Fibroblast of the aortic adventitia (primary cell): ENCODE measurements at places on chromosomes 4 and X.

DNA sequence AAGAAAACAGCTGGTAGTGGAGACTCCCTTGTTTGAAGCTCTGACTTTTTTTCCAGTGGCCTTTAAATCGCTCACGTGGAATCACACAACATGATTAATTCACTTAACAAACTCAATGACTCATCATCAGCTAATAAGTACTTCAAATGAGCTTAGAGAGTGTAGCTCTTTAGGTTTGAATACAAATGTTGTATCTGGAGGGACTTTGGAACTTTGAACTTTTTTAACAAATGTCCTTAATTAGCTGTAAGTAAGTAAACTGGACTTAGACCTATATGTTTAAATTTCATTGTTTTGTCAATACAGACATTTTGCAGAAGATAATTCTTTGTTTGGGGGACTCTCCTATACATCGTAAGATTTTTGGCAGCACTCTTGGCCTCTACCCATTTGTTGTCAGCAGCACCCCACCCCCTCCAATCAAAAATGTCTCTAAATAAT, 581.1 kb downstream of the SPRY1 start:
- DNase-seq = no peak

GRCh38 chrX:44228621-44229020, 114.9 kb downstream of the EFHC2 start:
- DNase-seq = no peak

DNA sequence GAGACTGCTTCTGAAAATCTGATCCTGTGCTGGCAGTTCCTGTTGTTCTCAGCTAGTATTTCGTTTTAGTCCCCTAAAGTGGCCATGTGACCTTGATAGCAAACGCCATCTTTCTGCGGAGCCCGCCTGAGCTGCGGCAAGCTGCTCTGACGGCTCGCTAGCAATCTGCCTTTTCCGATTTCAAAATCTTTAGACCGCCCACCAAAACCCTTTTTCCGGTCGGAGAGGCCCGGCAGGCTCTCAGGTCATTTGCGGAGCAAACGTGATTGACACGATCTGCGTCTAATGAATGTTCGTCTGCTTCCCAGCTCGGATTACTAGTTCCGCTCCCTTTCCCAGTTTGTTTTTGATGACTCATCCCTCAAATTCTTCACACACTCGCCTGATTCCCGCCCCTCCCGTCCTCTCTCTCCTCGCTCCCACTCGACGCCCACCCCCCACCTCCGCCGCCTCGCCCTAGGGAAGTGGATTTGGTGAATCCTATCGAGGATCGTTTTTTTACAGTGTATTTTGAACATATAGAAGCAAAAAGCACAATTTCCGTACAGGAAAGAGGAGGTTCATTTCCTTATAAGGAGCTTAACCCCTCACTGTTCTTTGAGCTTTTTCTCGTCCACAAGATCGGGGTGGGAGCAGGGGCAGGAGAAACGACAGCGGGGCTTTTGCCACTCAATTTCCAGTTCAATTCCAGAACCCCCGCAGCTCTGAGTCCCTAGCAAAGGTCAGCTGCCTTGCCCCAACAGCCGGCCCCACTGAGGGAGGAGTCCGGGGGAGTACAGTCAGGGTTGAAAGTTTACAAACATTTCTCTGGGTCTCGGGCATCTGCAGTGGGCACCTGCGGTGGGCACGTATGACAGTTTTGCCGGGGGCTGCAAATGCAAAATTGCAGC, 37.5 kb downstream of the NLGN3 start:
- DNase-seq = peak; percentile 97

GRCh38 chrX:73944563-73944908, 359.4 kb upstream of the ZCCHC13 start:
- DNase-seq = peak; percentile 38

- DNase-seq = no peak
Measured at GRCh38 chr4:123133397-123134050, 211.1 kb upstream of the NUDT6 start.

GRCh38 chrX:148755111-148755510, 254.7 kb downstream of the AFF2 start:
- no peak for DNase-seq

- no peak for DNase-seq
Measured at GRCh38 chr4:139828966-139829664, 163.5 kb downstream of the MGST2 start.

DNA sequence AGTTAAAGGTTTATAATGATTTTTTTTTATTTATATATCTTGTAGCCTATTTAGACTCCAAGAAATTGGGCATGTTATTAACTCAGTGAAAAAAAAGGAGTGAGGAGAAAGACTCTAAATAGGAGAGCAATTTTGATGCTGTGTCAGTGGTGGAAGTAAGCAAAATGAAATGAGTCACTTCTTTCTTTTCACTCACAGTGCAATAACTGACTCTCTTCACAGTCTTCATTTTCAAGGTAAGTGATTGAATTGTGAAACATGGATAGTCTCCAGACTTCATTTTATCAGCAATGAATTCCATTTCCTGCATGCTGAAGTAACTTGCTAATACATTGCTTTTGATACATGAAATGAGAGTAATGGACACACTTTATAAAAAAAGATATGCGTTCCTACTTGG, 2271.5 kb downstream of the PCDH7 start:
- DNase-seq = no peak

DNA sequence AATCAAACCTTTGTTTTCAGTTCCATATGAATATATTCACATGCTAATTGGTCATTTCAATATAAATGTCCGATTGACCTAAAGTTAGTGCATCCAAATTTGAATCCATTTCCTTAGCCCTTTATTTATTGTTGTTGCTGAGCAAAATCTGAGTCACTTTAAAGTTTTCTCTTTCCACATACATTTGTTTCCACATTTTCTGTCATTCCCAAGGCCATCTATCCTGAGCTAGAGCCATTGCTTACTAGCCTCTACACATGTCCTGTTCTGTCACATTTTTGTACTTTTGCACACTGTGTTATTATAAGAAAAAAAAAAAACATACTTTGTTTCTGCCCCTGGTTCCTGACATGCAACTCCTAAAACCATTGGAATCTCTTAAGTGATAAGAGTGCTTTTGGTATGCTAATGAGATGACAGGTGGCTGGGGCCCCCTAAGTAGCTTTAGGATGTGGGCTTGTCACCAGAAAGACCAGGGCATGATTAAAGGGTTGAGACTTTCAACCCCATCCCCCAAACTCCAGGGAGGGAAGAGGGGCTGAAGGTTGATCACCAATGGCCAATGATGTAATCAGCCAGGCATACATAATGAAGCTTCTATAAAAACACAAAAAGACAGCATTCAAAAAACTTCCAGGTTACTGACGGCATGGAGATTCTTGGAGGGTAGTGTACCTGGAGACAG, 353.3 kb upstream of the MAGEB16 start:
- DNase-seq = no peak

DNA sequence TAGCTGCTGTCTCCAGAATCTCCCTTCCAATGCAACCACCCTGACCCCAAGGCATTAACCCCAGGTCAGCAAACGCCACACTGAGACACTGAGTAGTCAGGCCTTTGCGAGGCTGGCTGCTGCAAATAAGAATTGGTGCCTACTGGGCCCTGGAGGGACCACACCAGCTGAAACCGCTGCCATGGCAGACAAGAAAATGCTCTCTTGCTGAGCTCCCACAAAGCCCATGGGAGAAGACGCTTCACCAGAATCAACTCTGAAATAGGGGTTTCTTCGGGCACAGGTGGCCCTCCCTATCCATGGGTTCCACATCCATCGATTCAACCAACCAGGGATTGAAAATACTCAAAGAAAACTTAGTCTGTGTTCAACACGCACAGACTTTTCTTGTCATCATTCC, 26.7 kb upstream of the CRMP1 start:
- DNase-seq = no peak

GRCh38 chr4:167428156-167428555, 193.9 kb upstream of the SPOCK3 start:
- DNase-seq = peak; percentile 34

- no peak for DNase-seq
Measured at GRCh38 chr4:38132843-38133662, 172.9 kb downstream of the PTTG2 start.
